Stimulated activated CD4-positive, alpha-beta T cell treated with anti-CD3 and anti-CD28 coated beads, Interleukin-1b, Interleukin-23, amount 100 ng/mL, for 24 hours (primary cell): ENCODE measurements at places on chromosomes 12 and 14.

DNA sequence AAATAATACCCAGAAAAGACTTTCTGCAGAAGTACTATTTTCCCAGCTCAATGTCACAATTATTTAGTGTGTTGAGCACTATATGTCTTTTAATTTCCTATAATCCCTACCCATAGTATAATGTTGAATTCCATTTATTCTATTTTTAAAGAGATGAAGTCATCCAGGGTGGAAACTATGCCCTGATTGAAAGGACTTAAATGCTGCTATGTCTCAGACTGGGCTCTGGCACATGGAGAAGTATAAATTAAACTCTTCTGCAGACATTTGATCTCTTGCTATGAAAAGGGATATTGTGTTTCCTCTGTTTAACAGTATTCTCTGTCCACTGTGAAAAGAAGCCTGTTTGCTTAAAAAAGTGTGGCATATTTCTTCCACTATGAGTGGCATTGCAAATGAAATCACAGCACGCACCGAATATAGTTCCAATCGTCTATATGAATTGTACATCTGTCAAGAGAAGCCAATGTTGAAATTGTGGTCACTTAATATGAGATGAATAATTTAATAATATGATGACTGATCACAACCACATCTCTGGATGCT, 192.3 kb downstream of the BCAT1 start:
- no peak for DNase-seq

- DNase-seq = no peak
Measured at GRCh38 chr12:128825835-128826234, 2.1 kb upstream of the SLC15A4 start.

- no peak for DNase-seq
Measured at GRCh38 chr12:27434673-27435565, 11.6 kb upstream of the SMCO2 start.

DNA sequence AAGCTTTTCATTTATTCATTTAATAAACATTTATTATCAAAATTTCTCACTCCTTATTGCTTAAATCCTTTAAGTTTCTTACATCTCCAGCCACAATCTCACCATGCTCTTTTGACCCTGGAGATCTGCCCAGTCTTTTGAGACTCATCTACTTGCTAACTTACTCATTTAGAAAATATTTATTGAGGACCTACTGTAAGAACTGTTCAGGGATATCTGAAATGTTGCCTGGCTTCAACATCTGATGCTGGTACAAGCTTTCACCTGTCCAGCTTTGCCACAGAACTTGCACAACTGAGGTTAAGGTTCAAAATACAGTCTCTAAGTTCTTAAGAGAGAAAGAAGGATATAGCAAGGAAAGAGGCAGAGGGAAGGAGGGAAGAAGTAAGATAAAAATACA, 17.5 kb upstream of the GXYLT1 start:
- DNase-seq = no peak

DNA sequence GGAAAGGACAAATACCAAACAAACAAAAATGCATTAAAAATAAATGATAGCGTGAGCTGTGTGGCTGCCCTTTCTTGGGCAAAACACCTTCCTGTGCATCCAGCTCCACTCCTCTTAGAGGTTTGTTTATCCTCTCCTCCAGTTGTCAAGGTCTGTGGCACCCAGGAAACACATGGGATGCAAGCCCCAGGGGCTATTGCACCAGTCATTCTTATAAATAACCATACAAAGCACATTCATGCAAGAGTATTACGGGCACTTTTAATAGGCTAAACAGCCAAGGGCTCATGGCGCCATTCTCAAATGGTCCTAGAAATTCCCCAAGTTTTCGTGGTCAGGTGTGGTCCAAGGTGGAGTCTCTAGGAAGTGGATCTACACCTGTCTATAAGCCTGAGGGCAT, 257.0 kb downstream of the DPF3 start:
- DNase-seq = no peak

- DNase-seq = no peak
Measured at GRCh38 chr14:77406086-77406485, 17.2 kb downstream of the NOXRED1 start.

- no peak for DNase-seq
Measured at GRCh38 chr12:102439426-102440405, 40.6 kb downstream of the IGF1 start.

GRCh38 chr12:2924019-2924418, 33.3 kb downstream of the TULP3 start:
- no peak for DNase-seq

- DNase-seq = no peak
Measured at GRCh38 chr12:82425241-82425640, 66.9 kb downstream of the METTL25 start.

GRCh38 chr12:13165617-13166041, 30.9 kb upstream of the EMP1 start:
- peak; percentile 47 for DNase-seq

GRCh38 chr12:100437038-100437841, 36.4 kb upstream of the NR1H4 start:
- DNase-seq = no peak

GRCh38 chr12:80269803-80270552, 170.6 kb downstream of the OTOGL start:
- no peak for DNase-seq

DNA sequence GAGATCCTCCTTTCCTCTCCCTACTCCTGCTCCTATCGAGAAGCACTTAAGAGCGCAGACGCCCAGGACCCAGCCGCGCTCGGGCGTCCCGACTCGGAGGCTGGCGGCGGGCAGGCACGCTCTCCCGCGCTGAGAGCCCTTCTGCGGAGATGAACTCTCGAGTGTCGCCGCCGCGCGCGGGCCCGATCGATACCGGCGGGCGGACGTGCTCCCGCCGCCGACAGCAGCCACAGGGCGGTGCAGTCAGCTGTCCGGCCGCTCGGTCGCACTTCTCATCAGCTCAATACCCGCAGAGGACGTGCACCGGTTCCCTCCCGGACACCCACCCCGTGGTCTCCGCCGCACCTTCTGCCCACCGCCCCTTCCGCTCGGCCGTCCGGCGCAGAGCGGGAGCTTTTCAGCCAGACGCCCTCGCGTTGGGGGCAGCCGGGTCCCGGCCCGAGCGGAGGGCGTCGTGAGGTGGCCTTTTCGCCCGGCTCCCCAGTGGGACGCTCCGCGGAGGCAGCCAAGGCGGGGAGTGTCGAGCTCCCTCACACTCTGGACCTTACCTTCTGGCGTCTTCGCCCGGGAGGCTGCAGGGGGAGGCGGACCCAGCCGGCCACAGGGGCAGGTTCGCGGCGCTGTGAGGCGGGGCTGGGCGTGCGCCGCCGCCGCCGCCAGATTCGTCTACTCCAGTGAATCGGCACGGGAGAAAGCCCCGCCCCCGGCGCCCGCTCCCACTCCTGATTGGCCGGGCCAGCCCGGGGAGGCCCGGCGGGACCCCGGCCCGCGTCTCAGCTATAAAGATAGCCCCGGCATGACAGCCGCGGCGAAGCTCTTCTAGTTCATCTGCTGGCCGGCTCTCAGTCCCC, at the start of gene INSM2:
INSM2 (plus strand) TSS at position 808 of the 851 bp plus-strand sequence. CDS start 89 bp downstream, outside the sequence.
- DNase-seq = peak; percentile 68

DNA sequence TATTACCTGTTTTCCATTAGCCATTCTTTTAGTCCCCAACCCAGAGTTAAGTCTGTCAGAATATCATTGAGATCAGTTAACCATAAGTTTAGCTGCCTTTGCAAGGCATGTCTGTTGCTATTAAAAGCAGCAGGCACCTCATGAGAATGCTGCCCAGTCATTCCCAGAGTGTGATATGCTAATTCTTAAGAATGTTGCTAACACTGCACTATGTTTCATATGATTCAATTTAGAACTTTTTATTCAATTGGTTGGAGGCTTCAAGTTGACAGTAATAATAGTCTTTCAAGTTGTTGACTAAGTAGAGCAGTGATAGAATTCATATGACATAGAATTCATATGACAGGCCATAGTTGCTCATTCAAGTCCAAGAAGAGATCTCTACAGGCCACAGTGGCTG, 292.3 kb downstream of the FUT8 start:
- DNase-seq = peak; percentile 18

DNA sequence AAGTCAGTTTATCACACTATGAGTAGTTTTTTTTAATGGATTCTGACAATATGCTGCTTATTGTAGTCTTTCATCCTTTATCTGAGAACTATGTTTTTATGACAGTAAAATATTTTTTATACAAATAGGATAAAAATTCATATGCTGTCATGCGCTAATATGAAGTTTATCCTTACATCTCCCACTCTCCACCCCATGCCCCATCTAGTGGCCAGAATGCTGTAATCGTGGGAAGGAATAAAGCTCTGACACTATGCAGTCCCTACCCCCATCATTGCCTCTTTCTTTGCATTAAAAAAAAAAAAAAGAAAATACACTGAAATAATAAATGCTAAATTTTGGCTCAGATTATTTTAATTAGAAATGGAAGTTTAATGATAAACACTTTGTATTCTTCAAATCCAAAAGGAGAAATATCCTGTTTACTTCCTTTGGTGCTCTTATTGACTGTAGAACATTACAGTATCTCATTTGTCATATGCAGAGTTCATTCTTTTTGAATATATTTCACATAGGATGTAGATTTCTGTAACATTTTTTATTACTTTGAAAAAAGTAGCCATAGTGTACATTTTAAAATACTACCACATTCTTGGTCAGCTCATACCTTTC, 145.9 kb upstream of the SLCO1C1 start:
- no peak for DNase-seq
